Ureter (tissue), 1 donor: ENCODE measurements at places on chromosomes 1 and 21.

DNA sequence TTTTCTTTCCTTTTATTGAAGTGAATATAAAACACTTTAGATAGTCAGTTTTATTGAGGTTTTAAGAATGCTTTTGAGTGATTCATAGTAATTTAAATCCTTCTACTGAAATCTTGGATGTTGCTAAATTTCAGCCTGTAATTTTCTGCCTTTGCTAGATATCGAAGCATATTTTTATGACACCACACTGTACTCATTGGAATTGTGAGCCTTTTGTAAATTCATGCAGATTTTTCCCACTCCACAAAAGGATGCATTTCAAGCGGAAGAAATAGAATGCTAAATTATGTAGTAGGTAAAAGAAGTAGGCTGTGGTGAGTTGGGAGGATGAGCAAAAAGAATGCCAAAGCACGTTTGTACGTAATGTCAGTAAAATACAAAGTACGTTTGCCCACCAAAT is 13.8 kb downstream of the SNX7 start:
- no peak for DNase-seq

DNA sequence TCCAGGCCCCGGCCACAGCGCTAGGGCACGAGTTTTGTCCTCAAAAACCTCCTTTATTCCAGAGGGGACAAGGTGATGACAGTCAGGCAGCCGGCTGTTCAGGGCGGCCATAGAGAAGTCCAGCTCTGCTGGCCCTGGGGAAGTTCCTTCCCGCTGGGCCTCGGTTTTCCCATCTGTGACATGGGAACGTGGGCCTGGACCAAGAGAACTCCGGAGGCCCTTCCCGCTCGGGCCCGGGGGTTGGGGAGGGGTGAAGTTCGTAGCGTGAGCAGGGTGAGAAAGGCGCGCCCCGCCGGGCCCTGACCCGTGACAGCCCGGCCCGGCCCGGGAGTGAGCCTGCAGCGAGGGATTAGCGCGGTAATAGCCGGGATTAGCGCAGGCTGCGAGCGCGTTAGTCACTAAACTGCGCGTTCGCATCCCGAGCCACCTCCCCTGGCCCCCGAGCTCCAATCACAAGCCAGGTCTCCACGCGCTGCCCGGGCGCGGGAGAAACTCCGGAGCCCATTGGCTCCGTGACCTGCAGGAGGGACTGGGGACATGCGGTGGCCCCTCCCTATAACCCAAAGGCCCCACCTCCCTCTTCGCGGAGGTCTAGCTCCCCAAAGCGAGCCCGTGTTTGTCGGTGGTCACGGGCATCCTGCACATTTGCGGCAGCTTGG is 29.8 kb upstream of the PADI2 start:
- DNase-seq, result no peak

- no peak for DNase-seq
Measured at GRCh38 chr21:45011911-45012661, 62.3 kb upstream of the ADARB1 start.

DNA sequence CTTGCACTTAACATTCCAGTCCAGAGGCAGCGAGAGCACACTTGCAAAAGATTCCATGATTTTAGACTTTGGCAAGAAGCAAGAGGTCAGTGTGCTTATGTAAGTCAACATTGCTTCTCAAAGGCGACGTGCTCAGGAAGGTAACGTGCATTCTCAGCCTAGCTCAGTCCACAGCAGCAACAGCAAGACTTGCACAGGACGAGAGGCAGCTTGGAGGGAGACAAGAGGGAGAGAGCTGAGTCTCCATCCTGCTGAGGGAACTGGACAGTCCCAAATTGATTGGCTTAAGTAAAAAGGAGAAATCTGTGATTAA is 56.5 kb downstream of the PTP4A2 start:
- DNase-seq, result no peak

GRCh38 chr1:212667223-212668139 is 32.2 kb downstream of the BATF3 start:
- no peak for DNase-seq

DNA sequence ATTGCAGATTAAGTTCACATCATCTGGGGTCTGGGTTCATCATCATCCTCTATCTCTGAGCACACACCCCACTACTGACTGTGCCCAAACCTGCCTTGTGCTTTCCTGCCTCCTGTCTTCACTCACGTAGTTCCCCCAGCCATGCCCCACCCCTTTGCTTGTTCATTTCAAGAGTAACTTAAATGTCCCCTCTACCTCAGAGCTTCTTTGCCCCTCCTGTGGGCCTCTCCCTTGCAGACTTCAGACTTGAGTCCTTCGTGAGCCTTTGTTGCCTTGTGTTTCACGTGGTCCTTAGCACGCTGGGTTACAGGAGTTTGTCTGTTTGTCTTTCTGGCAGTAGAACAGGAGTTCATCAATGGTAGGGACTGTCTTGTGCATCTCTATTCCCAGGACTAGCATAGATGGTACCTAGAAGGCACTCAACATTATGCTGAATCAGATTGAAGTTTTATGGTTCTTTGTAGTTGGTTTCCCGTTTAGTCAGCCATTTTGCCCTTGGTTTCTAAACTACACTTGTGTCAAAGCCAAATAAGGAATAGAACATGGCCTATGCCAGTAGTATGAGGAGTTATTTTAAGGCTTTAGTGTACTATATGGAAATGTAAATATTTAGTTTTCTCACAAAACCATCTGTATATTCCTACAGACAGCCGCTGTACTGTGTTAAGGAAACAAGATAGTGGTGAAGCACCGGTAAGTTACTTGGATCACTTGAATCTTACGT is 86.2 kb downstream of the TTC3 start:
- DNase-seq, result no peak

DNA sequence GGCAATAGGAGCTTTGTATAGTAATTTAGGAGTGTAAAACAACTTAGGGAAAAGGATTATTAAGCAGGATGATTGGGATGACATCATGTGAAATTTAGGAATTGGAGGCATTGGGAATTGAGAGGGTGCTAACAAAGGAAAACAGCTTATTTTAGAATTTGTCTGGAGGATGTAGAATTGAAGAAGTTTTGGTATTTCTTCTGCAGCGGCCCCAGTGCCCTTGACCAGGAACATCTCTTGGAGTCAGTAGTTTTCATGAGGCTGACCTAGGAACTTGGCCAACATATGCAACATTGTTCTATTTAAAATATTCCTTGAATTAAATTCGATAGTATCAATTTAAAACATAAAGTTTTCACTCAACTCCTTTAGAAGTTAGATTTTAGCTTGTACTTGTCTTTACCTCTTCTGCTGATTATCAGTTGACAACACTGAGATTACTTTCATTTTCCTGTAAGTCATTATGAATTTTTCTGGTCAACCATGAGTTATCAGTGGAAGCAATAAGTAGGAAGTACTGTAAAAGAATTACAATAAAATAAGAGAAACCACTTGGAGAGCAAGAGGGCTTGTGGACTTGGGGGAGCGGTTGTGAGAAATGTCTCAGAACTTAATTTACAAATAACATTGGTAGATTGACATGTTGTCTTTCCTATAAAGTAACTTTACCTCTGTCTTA is 52.8 kb downstream of the DYRK1A start:
- no peak for DNase-seq

DNA sequence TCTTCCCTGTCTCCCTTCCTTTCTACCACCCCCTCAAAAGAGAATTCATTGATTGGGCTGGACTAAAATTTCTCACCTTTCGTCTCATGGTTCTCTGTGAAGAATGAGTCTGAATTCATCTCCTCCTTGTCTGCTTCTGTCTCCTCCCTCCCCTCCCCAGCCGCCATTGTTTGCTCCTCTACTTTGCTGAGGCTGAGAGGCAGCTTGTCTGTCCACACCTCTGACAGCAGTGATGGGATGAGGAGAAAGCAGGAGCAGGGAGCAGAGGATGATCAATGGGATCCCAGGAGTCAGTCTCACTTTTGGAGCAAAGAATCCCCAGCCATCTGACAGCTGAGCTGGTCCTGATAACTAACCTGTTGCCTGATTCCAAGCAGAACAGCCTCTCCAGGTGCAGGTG is 2.5 kb downstream of the ILDR2 start:
- no peak for DNase-seq

DNA sequence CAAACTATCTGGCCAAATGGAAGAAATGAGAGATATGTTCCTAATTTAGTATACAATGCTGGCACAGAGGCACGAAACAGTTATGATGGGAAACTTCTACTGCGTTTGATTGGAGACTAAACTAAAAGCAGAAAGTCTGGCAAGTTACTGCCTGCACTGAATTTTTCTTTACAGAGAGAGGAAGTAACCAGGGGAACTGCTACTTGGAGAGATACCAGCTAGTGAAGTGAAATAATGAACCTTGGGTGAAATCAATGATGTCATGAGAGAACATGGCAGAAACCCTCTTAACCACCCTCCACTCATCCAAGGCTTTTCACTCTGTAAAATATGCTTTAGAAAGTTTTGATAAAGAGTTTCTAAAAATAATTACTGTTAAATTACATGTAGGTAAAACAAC is 29.3 kb downstream of the NIBAN1 start:
- no peak for DNase-seq

- no peak for DNase-seq
Measured at GRCh38 chr1:93813076-93813475, 65.9 kb downstream of the DNTTIP2 start.

GRCh38 chr1:206986402-206986801 is 16.1 kb upstream of the FCAMR start:
- no peak for DNase-seq

DNA sequence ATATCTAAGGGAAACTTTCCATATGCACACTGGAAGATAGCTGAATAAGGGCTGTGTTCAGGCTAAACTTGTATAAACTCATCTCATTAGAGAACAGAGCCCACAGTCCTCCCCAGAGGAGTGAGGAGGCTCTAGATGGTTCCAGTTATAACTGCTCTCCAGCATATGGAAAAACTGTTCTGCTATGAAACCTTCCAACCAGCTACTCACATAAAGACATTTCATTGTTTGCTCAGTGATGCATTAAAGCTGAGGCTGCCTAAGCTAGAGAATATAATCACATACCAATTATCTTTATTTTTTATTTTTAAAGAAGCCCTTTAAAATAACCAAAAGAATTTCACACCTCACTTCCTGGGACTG is 13.3 kb downstream of the AHCYL1 start:
- DNase-seq, result no peak

- DNase-seq, result no peak
Measured at GRCh38 chr1:53625049-53625448, 113.9 kb downstream of the GLIS1 start.
